NCI-H187 treated with DMSO at 0.1 percent for 48 hours (cell line): ENCODE measurements at places on chromosomes 12 and 14.

GRCh38 chr12:25438638-25439037 is 114.4 kb downstream of the LMNTD1 start:
- no peak for DNase-seq

DNA sequence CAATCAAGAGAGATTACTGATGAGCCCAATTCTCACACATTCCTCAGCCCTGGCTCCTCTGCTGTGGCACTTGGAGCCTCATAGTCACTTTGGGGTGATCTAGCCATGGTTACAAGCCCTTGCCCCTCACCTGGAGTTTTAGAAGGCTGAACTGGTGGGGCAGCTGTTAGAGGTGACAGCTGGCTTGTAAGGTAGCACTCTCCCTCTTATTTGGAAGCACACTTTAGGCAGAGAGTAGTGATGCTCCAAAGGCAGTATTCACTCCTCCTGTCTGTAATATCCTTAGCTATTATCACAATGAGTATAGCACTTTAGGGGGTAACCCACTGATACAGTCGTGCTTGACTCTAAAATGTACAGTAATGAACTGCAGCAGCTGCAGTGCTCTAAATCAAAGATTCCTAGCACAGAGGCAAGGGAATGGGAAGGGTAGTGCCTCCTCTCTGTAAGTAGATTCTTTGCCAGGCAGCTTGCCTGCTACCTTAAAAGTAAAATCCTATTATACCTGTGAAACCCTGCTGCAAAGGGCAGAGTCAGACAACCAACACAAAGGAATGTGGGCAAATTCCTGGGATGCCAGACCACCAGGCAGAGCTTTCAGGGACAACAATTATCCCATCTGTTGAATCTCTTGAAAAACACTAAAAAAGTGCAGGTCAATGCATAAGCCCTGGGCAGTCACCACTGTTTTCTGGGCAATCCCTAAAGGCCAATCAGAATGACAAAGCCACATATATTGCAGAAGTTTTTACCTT is 336.3 kb downstream of the NOVA1 start:
- DNase-seq = no peak

- DNase-seq = no peak
These were observed 221.5 kb upstream of the HMGA2 start for GRCh38 chr12:65602610-65603295.

DNA sequence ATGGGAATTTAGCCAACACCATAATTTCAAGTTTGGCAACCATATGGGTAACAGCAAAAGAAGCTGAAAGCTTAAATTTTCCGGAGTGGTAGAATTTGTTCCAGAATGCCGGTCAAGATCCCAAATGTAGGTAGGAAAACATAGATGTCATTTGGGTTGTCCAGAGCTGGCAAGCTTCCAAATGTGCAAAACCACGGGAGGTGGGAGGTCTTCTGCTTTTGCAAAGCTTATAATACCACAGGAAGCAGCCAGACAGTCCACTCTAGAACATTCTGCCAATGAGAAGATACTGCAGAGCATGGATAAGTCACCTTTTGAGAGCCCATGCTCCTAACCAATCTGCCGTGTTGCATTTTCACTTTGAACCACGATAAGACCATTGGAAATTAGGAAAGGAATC is 26.4 kb upstream of the BATF start:
- DNase-seq = no peak

DNA sequence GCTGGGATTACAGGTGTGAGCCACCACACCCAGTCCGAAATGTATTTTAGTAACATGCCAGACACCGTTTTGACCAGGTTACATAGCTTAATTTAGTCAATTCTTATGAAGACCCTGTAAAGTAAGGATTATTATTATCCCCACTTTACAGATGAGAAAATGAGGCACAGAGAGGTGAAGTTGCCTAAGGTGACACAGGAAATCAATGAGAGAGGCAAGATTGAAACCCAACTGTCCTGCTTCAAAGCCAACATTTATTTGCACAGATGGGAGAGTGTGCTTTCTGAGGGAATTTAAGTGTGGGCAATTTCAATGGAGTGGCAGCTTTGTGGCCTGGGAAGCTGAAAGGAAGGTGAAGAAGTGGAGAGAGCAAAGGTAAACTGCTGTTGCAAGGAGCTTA is 19.1 kb upstream of the EPS8 start:
- no peak for DNase-seq

- no peak for DNase-seq
These were observed 21.8 kb downstream of the AHNAK2 start for GRCh38 chr14:104956290-104956890.

DNA sequence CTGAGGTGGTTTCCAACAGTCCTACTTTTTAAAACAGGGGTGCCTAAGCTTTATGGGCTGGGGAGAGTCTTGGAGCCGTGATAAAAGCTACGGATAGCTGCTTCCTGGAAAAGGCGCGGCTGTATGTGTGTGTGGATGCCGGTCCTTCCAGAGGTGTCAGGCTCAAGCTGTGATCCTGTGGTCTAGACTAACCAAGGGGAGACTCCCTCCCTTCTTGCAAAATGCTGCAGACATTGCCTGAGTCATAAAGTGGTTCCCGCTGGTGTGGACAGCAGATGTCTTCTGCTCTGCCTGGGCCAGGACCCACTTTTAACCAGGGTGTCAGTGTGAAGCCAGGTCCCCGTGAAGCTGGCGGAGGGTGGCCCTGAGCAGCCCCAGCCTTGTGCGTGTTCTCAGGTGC is 37.8 kb downstream of the CCDC92 start:
- no peak for DNase-seq

- no peak for DNase-seq
These were observed 369 bp downstream of the DEPDC4 start for GRCh38 chr12:100266585-100266834.

GRCh38 chr12:126361804-126362203 is 1296.6 kb downstream of the AACS start:
- no peak for DNase-seq

- no peak for DNase-seq
These were observed 51.4 kb downstream of the HMGA2 start for GRCh38 chr12:65875640-65876071.

- DNase-seq = no peak
These were observed 13.5 kb downstream of the MANSC1 start for GRCh38 chr12:12336511-12336910.
